Pulmonary artery endothelial cell (primary cell): ENCODE measurements at places on chromosomes 7 and 10.

DNA sequence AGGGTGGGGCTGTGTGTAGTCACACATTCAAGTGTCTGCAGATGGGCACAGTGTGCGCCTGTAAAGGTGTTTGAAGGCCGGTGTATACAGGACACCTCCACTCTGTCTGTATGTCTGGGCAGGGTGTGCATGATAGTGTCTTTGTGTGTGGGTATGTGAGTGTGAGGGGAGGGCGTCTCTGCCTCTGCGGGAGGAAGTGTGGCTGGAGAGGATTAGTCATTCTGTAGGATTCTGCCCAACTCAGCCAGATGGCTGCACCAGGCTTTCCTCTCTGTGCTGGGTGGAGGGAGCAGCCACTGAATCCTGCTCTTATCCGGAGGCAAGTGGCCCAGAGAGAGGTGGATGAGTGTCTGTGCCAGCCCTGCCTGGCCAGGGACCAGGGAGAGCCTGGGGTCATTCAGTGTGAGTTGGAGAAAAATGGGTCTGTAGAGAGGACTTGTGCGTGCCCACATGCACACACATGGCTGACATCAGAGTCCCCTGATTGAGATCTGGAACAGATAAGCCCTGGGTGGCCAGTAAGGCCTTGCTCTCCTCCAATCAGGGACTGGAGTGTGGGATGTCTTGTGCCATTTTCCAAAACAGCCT, 1.7 kb downstream of the SFXN3 start:
- peak; percentile 80 for DNase-seq

- no peak for DNase-seq
These were observed 55.5 kb downstream of the SORBS1 start for GRCh38 chr10:95505641-95506040.

DNA sequence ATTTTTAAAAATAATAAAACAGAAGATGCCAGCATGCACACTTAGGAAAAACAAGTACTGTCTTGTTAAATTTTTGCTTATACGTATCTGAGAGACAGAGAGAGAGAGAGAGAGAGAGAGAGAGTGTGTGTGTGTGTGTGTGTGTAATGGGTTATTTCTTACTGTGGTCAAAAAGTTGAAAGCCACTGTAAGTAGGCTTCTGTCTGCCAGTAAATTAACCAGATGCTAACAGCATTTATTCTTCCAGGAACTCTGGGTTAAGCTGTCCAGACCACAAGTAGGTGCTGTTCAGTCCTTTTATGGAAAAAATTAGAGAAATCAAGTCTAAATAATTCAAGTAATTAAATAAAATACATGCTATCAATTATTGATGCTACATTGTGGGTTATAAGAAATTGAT, 39.7 kb downstream of the RNF32 start:
- no peak for DNase-seq

DNA sequence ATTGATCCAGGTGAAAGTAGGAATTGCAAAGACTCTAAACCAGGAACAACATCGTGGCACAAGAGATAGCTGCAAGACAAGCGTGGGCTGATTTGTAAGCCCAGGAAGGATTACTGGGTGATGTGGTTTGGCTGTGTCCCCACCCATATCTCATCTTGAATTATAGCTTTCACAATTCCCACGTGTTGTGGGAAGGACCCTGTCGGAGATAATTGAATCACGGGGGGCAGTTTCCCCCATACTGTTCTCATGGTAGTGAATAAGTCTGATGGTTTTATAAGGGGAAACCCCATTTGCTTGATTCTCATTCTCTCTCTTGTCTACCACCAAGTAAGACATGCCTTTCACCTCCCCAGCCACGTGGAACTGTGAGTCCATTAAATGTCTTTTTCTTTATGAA, 59.5 kb downstream of the ST8SIA6 start:
- DNase-seq, result no peak

- DNase-seq, result no peak
These were observed 97.3 kb downstream of the CDK6 start for GRCh38 chr7:92739091-92739490.

GRCh38 chr7:117020591-117020973, 67.3 kb downstream of the ST7 start:
- DNase-seq, result no peak

- DNase-seq, result no peak
These were observed 398.2 kb upstream of the NFE2L3 start for GRCh38 chr7:25753837-25754236.

- DNase-seq, result no peak
These were observed 359.2 kb downstream of the PHF14 start for GRCh38 chr7:11332865-11333228.

GRCh38 chr7:85641331-85641730, 454.5 kb upstream of the SEMA3D start:
- no peak for DNase-seq

DNA sequence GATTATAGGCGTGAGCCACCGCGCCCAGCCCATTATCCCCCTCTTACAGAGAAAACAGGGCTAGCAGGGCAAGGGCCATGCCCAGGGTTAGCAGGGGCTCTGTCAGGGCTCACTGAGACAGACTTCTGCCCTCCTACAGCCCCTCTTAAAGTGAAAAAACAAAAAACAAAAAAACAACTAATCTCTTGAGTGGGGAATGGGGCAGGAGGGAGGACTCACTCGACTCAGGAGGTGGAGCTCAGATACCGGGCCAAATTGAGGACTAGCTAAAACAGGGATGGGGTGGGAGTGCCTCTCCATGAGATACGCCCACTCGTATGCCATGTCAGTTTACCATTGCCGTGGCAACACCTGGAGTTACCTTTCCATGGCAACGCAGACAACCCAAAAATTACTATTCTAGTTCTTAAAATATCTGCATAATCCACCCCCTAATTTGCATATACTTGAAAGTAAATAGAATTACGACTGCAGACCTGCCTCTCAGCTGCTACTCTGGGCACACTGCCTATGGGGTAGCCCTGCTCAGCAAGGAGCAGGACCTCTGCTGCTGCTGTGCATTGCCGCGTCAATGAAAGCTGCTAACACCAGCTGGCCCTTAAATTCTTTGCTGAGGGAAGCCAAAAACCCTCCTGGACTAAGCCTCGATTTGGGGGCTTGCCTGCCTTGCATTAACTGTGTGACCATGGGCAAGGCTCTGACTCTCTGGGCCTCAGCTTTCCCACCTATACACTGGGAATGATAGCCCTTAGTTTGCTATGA, 13.4 kb downstream of the SSC4D start:
- no peak for DNase-seq

DNA sequence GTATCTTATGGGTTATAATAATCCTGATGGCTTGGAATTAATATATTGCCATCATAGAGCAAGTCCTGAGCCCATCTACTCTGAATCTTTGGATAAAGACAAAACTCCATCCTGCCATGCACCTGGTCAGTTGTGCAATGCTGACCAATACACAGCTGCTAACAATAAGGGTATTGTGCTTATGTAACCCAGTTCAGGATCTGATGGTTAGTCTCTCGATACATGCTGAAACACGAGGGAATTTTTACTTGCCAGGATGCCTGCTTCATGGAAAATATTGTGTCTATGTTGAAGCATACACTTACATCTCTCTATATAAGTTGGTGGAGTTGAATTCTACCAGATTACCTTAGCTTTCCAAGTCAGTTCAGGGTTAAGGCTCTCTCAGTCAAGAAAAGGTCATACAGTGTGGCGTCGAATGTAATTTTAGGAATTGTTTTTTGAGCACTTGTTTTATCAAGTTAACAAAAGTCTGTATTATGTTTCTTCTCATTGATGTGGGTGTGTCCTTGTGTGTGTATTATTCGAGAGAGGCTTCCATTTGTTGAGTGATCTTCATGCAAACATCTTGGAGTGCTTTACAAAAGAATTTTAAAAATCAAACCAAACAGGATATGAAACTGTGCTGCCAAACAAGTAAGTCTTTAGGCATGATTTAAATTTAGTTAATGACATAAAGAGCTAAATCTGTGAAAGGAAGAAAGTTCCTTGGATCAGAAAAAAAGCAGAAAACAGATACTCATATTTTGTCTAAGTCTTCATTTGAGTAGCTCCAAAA, 449.1 kb downstream of the SUGCT start:
- DNase-seq, result no peak

DNA sequence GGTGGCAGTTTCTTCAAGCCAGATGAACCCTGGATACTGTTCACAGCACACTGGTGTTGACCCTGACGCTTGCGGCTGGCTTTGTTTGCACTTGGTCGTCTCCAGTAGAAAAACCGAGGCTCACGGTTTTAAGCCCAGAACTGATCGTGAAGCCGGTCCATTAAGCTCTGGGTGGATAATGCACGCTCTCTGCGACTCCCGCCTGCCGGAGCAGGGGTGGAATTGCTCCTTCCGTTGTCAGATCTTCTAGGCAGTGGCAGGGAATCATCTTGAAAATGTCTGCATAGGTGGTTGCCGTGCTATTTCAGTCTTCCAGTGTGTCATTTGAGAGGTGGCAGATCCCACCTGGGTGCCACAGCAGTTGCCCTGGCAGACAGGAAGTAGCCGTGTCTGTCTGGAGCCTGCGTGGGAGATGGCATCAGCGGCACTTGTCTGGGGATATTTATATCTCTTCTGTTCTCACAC, 35.9 kb upstream of the AP5Z1 start:
- DNase-seq, result no peak

DNA sequence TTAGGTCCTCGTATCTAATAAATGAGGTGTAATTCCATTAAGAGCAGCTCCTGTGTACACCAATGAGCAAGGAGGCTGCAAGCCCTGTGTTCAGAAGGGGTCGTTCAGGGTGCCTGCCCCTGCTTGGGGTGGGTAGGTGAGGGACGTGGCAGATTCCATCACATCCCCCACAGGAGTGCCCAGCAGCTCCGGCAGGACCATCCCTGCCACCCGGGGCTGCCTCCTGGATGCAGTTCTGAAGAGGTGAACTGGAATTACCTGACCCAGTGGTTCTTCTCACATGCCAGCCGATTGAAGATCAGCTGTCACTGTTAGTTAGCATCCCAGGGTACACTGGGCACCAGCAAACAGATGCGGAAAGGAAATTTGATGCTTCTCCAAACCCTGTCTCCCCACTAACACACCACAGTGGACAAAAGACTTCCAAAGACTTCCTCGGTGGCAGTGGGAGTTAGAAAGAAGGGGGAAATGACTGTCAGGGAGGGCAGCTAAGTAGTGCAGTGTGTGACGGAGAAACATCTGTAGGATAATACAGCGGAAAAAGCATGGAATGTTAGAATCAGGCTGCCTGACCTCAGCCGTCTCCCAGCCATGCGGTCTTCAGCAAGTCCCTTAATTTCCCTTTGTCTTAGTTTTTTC, 313.6 kb upstream of the ZMIZ1 start:
- DNase-seq, result no peak

- no peak for DNase-seq
These were observed 296.4 kb downstream of the ADARB2 start for GRCh38 chr10:1440897-1441296.

- DNase-seq, result no peak
These were observed 21.0 kb upstream of the HILPDA start for GRCh38 chr7:128434413-128435326.

DNA sequence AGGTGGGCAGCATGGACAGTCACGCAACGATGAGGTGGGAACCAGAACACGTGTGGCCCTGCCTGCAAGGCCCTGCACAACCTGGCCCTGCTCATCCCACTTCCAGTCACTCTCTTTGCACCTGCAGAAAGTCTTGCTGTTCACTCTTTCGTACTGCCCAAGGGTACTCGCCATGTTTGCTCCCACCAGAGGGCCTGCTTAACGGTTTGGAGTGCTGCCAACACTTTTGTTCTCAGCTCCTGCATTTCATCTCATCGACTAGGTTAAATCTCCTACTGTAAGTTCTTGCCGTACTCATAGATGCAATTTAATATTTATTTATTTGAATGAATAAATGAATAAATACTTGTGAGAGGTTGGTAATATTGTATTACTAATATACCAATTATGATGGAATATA, 315.3 kb downstream of the SDK1 start:
- DNase-seq, result no peak

GRCh38 chr7:38518541-38518940, 112.6 kb downstream of the AMPH start:
- DNase-seq, result no peak

DNA sequence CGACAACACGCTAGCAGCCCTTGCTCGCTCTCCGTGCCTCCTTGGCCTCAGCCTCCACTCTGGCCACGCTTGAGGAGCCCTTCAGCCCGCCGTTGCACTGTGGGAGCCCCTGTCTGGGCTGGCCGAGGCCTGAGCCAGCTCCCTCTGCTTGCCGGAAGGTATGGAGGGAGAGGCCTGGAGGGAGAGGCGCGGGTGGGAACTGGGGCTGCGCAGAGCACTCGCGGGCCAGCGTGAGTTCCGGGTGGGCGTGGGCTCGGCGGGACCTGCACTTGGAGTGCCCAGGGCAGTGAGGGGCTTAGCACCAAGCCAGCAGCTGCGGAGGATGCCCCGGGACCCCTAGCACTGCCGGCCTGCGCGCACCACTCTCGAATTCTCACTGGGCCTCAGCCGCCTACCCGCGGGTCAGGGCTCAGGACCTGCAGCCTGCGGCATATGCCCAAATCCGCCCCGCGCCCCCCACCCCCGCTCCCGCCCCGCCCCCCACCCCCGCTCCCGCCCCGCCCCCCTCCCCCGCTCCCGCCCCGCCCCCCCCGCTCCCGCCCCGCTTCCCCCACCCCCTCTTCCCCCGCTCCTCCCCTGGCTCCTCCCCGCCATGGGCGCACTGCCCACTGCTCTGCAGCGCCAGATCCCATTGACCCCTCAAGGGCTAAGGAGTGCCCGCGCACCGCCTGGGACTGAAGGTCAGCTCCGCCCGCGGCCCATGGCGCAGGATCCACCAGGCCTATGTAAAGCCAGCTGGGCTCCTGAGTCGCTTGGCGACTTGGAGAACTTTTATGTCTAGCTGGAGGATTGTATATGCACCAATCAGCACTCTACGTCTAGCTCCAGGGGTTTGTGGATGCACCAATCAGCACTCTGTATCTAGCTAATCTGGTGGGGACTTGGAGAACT, 15.9 kb upstream of the ACBD5 start:
- DNase-seq, result no peak

GRCh38 chr7:72781631-72782030, 46.4 kb downstream of the TYW1B start:
- DNase-seq, result peak; percentile 29

GRCh38 chr7:120460949-120461348, 188.0 kb downstream of the KCND2 start:
- DNase-seq, result no peak

DNA sequence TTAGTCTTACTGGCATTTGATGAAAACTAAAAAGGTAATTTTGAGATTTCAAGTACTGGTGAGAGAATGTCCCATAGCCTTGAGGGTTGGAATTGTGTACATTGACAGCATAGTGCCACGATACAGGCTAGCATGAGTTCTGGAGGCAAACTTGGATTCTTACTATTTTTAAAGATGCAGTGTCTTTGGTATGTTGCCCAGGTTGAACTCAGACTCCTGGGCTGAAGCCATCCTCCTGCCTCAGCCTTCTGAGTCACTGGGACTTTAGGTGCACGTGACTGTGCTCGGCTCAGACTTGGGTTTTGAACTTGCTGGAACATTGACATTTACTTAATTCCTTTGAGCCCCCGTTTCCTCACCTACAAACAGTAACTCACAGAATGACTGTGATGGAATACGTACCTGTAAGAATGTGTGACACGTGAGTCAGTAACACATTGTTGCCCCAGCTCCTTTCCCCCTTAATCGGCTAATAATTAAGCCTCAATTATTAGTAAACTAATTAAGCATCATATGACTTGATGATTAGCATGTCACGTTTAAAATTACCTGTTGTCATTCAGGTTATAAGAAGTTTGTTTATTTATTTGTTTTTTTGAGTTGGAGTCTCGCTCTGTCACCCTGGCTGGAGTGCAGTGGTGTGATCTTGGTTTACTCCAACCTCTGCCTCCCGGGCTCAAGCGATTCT, 10.6 kb downstream of the DNAJB6 start:
- DNase-seq, result no peak
